GM23338 (cell line): ENCODE measurements at places on chromosomes 11 and 22. TPM values are rescaled to one million over a fixed set of nuclear protein-coding genes. Genes with fewer than 3 reads are reported as not detected.

SCGB1A1 gene
- not detected in 2 replicates for polyA plus RNA-seq

FAM168A gene
- polyA plus RNA-seq: 8.0 and 9.6 TPM in 2 replicates

SEPTIN3 gene
- 16.4 and 19.4 TPM in 2 replicates for polyA plus RNA-seq

TMEM191C gene
- 2.5 and 6.1 TPM in 2 replicates for polyA plus RNA-seq

ESAM gene
- polyA plus RNA-seq: 0.32 and 0.50 TPM in 2 replicates
